Cerebellum (tissue), 4 donors: ENCODE measurements at places on chromosomes 3 and 15.

DNA sequence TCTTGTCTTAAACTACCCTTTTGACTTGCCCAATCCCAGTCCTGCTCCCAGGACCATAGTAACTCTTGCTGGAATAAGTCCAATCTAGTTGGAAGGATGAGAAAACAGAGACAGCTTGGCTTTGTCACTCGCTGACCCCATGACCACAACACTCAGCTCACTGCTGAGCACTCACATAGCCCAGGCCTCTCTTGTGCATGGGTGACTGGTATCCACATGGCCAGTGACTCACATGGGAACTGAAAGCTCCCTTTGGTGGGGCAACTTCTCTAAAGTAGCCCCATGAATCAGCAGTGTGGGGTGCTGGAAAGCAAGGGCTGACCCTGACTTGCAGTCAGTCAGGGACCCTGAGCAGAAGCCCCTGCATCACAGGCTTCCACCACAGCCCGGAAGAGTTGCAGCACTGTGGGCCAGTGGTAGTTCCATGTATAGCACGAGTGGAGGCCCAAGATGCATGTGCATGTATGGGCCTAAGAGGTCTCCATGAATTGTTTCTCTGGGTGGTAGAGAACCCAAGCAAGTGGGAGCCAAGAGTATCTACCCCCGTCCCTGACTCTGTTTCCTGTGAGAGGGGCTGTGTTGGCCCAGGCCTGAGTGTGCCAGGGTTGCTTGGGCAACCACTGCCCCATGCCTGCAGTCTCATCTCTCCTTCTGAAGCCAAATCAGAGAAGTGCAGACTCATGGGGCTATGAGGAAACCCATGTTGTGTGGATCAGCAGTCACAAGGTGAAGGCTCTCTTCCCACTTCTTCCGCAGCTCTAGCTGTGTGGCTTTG is 62.1 kb upstream of the XCR1 start:
- DNase-seq, result no peak

DNA sequence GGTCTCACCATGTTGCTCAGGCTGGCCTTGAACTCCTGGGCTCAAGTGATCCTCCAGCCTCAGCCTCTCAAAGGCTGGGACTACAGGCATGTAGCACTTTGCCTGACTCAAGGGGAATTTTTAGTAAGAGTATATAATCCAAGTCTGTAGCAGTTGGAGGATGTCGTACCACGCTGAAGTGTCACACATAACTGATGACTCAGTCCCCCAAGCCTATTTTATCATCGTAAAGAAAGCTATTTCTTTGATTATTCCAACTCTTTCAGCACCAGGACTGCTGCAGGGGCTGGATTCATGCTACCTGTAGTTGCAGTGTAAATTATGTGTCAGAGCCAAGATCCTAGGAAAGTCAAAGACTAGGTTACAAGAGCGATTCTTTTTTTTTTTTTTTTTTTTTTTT is 1.4 kb upstream of the PRKCI start:
- no peak for DNase-seq

- DNase-seq, result no peak
Observed at GRCh38 chr3:158918008-158918407, 116.2 kb downstream of the MFSD1 start.

- DNase-seq, result peak; percentile 91
Observed at GRCh38 chr3:13077431-13078162, 4.4 kb upstream of the IQSEC1 start.

DNA sequence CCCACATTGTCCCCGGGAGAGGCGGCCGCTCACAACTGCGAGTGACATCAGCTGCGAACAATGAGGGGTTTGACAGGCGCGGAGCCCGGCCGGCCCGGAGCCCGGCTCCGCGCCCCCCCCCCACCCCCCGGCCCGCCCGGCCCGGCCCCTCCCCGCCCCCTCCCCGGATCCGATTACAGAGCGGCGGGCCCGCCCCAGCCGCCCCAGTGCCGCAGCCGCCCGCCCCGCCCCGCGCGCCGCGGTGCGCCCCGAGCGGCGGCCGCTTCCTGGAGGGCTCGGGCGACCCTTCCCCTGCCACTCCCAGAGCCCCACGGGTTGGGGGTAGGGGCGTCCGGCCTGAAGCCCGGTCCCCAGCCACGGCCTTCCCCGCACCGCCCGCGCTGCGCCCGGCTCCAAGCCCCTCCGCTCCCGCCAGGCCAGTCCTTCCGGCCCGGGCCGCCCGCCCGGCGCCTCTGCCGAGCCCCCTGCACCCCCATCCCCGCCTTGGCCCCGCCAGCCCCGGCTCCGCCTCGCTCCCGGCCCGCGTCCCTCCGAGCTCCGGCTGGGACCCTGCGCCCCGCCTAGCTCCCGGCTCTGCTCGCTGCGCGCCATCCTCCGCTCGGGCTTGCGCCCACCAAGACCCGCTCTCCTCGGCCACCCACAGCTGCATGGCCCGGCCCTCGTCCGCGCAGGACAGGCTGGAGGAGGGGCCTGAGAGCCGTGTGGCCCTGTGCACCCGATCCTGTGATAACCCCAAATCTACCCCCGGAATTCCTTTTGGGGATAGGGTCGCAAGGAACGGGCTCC is at the start of gene PCBP4:
PCBP4 (minus strand) TSS at position 71 of the 786 bp plus-strand sequence. CDS start 6,214 bp downstream, outside the sequence.
- DNase-seq, result peak; percentile 71

- DNase-seq, result no peak
Observed at GRCh38 chr3:66836363-66837152, 161.5 kb upstream of the KBTBD8 start.

GRCh38 chr3:159548675-159549335 is 439.8 kb upstream of the IL12A start:
- no peak for DNase-seq
